Stimulated activated CD4-positive, alpha-beta T cell treated with anti-CD3 and anti-CD28 coated beads, Interleukin-1b, Interleukin-23, amount 100 ng/mL, for 4 hours (primary cell): ENCODE measurements at places on chromosomes 12 and 14.

DNA sequence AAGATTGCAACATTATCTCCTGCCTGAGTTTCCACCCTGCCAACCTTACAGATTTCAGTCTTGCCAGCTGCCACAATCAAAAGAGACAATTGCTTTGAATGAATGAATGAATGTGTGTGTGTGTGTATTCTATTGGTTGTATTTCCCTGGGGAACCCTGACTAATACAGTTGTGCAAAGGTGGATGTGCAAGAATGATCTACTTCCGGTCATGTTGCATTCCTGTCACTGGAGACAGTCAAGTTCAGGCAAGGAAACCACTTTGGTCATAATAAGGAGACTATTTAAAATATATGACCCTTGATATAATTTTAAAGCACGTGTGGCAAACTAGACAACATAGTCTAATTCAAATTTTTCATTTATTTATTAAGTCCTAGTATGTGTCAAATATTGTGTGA lies 13.1 kb downstream of the RERG start:
- DNase-seq: no peak

- no peak for DNase-seq
Measured at GRCh38 chr14:95256002-95256775, 63.5 kb downstream of the CLMN start.

DNA sequence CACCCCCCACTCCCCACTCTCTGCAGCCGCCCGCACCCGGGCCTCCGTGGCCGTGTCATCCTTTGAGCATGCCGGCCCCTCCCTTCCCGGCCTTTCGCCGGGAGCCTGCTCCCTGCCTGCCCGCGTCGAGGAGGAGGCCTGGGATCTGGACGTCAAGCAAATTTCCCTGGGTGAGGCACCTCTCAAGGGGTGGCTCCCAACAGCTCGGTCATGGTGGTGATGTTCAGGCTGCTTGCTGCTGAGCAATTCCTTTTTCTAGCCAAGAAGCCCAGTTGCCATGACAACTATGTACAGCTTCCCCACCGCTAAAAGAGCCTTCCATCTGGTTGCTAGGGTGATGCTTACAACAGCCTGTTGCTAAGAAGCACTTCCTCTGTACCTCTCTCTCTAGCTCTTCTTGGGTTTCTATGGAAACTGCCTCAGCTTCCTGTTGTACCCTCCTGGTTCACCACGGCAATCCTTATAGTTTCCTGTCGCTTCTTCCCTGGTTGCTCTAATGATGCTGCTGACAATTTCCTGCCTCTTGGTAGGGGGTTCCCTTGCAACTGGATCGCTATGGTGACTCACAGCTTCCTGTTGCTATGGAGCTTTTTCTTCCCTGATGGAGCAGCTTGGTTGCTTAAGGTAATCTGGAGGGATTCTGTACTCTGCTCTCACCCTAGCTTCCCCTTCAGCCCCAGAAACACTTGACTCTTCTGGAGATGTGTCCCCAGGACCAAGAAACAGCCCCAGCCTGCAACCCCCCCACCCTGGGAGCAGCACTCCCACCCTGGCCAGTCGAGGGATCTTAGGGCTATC lies 11.0 kb downstream of the ZNF219 start:
- DNase-seq: no peak

DNA sequence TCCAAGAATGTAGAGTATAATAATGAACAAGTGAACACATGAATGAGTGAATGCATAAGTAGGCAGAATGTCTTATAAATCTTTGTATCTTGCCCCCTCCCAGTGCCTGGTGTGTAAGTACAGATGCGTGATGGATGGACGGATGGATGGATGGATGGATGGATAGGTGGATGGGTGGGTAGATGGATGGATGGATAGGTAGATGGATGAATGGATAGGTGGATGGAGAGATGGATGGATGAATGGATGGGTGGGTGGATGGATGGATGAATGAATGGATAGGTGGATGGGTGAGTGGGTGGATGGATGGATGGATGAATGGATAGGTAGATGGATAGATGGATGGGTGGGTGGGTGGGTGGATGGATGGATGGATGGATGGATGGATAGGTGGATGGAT lies 74.4 kb downstream of the CLMN start:
- DNase-seq: no peak

GRCh38 chr14:31403707-31404106 lies 16.6 kb downstream of the HEATR5A start:
- DNase-seq: no peak
